ENCODE measurements at places on chromosomes 13 and 19. TPM values are rescaled to one million over a fixed set of nuclear protein-coding genes. Genes with fewer than 3 reads are reported as not detected.

The PRR36 gene
- total RNA-seq: 0.04 TPM

GRCh38 chr13:98299966-98300350 is 122.9 kb upstream of the RNF113B start:
- ATAC-seq: no peak

The DMRTC2 gene
- total RNA-seq: not detected

- no peak for ATAC-seq
These were observed 43.4 kb downstream of the BICRA start for GRCh38 chr19:47652285-47652684.

All from esophagus mucosa (tissue), 1 donor.